Peyer's patch (tissue), 4 donors: ENCODE measurements at places on chromosomes 5 and 9. TPM values are rescaled to one million over a fixed set of nuclear protein-coding genes. Genes with fewer than 3 reads are reported as not detected.

SLC6A7 gene
- 24.1 TPM for total RNA-seq

DNA sequence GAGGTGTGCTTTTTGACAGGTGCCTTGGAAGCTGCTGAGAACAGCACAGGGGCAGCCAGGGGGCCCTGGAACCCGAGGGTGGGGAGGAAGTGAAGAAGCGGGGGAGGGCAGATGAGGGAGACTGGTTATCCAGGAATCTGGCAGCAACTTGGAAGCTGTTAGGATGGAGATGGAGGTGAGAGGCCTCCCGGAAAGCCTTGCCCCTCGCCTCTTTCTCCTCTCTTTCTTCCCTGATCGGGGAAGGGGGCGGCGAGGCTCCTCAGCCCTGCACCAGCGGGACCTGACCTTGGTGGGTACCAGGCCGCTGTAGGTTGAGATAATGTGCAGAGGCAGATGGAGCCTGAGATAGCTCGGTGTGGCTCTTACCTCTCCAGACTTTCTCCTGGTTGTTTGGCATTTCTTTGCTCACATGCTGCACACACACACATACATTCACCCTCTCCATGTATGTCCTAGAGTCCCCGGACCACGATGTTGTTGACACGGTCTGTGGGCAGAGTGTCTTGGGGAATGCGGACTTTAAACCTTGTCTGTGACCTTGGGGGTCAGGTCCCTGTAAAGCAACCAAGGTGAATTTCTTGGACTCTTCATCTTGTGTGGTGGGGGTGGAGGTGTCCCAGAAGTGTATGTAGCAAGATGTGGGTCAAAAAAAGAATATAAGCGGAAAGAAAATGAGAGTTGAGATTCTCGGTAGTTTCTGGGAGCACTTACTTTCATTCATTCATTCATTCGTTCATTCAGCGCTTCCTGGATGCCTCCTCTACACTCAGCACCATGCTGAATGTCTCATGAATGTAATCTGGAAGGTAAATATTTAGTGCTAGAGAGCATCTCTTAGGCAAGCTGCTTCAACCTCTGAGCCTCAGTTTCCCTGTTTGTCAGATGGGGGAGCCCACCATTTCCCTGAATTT is 1.6 kb downstream of the WWC1 start:
- no peaks in the 10 kb centered on the region for H3K36me3 ChIP-seq
- DNase-seq, result no peak
- H3K27me3 ChIP-seq, result no peaks in the 10 kb centered on the region
- peak overlapping the region; percentile 74 for H3K4me3 ChIP-seq
- H3K4me1 ChIP-seq, result no peaks in the 10 kb centered on the region

FAM81B gene
- total RNA-seq, result not detected

- DNase-seq, result no peak
- no peaks in the 10 kb centered on the region for H3K27me3 ChIP-seq
- H3K27ac ChIP-seq, result peak overlapping the region; percentile 96
- H3K4me1 ChIP-seq, result peaks cover 22% of the 10 kb centered on the region
These were observed 34.9 kb downstream of the SEMA4D start for GRCh38 chr9:89462817-89463683.

SPATA6L gene
- 13.4 TPM for total RNA-seq

TMEM232 gene
- 3.3 TPM for total RNA-seq

FAXDC2 gene
- 64.2 TPM for total RNA-seq

SLC6A19 gene
- total RNA-seq, result 9.9 TPM

- no peaks in the 10 kb centered on the region for H3K27me3 ChIP-seq
- DNase-seq, result no peak
- H3K27ac ChIP-seq, result no peak overlapping the region
These were observed 47.7 kb downstream of the HMCN2 start for GRCh38 chr9:130313103-130313858.

DNA sequence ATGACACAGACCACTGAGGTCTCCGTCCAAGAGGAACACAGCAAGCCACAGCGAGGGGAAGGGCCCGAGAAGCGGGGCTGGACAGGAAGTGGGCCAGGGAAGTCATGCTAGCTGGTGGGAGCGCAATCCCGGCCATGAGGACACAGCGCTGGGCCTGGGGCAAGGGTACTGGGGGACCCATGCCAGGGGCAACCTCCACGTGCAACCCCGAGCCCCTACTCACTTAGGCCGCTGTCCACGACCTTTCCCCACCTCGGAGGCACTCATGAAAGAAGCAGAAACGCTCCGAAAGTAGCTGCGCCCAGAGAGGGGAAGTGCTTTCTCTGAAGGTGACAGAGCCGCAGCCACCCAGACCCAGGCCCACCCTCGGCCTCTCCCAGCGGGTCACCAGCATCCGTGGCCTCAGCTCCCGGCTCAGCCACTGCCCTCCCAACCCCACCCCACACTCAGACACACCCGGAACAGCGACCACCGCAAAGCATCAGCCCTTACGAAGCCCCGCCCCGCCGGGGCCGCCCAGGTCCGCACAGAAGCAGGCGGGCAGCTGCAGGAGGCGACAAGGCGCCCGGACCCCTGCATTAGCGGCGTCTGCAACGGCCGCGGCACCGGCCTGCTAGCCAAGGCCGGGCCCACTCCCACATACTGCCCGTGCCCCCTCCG is 782 bp downstream of the BICD2 start:
- peaks cover 31% of the 10 kb centered on the region for H3K4me1 ChIP-seq
- H3K27me3 ChIP-seq, result no peaks in the 10 kb centered on the region
- DNase-seq, result peak; percentile 68

DNA sequence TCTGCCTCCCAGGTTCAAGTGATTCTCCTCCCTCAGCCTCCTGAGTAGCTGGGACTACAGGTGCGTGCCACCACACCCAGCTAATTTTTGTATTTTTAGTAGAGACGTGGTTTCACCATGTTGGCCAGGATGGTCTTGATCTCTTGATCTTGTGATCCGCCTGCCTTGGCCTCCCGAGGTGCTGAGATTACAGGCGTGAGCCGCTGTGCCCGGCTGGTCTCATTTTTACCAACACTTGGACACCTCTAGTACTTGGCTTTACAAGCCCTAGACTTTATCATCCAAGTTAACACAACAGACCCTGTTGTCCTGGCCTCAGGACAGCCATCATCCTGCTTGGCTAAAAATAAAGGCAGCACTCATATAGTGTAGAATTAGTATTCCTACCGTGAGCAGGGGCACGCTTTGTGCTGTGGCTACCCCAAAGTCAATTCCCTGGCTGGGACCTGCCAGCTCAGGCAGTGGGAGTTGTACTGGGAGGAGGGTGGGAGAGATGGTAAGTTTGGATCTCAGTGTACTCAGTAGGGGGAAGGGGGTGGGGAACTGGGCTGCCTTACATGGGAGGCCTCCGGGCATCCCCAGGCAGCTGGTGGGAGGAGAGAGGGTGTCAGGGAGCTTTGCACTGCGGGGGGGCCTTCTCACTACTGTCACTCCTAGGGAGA is 6.6 kb downstream of the PDZD2 start:
- DNase-seq, result no peak
- no peaks in the 10 kb centered on the region for H3K27me3 ChIP-seq
- H3K4me1 ChIP-seq, result no peaks in the 10 kb centered on the region
- H3K4me3 ChIP-seq, result no peak overlapping the region
- no peaks in the 10 kb centered on the region for H3K36me3 ChIP-seq

PCDHGA5 gene
- total RNA-seq, result 1.6 TPM

- H3K27me3 ChIP-seq, result no peaks in the 10 kb centered on the region
- H3K4me1 ChIP-seq, result no peaks in the 10 kb centered on the region
- no peaks in the 10 kb centered on the region for H3K36me3 ChIP-seq
- H3K4me3 ChIP-seq, result no peak overlapping the region
- H3K27ac ChIP-seq, result no peak overlapping the region
- DNase-seq, result no peak
These were observed 2055.2 kb downstream of the MAT2B start for GRCh38 chr5:165560648-165561047.

GARIN3 gene
- total RNA-seq, result not detected

- DNase-seq, result no peak
- no peak overlapping the region for H3K27ac ChIP-seq
- no peak overlapping the region for H3K4me3 ChIP-seq
- H3K4me1 ChIP-seq, result no peaks in the 10 kb centered on the region
- H3K27me3 ChIP-seq, result no peaks in the 10 kb centered on the region
- H3K36me3 ChIP-seq, result no peaks in the 10 kb centered on the region
These were observed 88.1 kb downstream of the CNTLN start for GRCh38 chr9:17222932-17223331.

DNA sequence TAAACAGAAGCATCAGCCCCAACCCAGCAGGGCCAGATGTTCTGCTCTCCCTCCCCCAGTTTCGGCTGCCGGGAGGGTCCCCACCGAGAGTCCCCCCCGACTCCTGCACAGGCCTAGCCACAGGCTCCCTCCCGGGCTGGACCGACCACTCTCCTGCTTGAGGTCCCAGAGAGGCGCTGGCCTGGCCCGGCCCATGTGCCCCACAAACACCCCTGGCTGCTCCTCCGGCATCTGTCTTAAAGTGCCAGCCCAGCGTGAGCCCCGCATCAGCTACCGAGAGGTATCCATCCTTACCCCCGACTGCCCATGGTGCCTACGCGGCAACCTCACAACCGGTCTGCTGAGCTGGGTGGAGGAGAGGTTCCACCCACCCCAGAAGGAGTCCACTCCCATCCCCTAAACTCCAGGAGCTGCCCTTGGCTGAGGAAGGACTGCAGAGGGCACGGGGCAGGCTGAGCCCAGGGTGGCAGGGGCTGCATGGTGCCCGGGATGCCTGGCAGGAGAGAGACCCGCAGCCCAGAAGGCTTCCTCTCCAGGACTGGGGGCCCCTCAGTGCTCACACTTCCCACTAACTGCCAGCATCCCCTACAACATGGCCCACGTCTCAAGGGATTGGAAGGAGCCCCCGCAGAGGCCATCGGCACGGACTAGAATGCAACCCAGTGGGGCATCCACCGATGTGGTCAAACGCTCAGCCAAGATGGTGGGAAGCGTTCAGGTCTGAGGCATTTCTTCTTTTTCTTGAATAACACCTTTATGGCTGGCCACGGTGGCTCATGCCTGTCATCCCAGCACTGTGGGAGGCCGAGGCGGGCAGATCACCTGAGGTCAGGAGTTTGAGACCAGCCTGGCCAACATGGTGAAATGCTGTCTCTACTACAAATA is 15.6 kb upstream of the EGFL7 start:
- H3K27ac ChIP-seq, result peak overlapping the region; percentile 52
- H3K4me1 ChIP-seq, result peaks cover 29% of the 10 kb centered on the region
- no peaks in the 10 kb centered on the region for H3K27me3 ChIP-seq
- DNase-seq, result peak; percentile 48
- H3K36me3 ChIP-seq, result no peaks in the 10 kb centered on the region

NUTM2G gene
- total RNA-seq, result not detected

DNA sequence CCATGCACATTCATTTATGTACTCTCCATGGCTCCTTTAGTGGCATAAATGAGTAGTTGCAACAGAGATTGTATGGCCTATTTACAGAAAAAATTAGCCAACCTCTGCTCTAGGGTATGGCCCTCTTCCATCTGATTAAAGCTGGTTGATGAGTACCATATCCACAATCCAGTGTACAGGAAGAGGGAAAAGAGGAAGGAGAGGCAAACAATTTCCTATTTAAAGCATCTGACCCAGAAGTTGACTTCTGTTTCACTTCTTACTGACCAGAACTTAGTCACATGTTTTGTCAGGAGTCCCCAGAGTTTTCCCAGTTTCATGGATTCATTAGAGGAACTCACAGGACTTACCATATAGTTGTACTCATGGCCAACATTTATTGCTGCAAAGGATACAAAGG is 68.6 kb upstream of the STARD4 start:
- no peak overlapping the region for H3K4me3 ChIP-seq
- H3K27ac ChIP-seq, result no peak overlapping the region
- H3K27me3 ChIP-seq, result no peaks in the 10 kb centered on the region

DNA sequence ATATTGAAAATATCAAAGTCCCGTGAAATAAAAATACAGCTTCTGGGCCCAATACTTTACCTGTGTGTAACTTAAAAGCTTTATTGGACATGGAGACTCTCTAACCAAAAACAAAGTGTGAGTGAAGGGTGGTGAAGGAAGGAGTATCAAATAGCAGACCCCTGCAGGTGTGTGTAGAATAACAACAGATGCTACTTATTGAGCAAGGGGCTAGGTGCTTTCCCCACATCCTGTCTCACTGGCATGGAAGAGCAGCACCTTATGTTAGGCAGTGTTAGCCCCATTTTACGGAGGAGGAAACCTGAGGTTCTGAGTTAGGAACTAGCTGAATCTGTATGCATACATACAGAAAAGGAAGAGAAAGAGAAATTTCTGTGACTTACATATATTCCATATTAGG is 21.8 kb downstream of the SLIT3 start:
- H3K36me3 ChIP-seq, result no peaks in the 10 kb centered on the region
- H3K27ac ChIP-seq, result no peak overlapping the region
- H3K4me3 ChIP-seq, result no peak overlapping the region

IFNA2 gene
- total RNA-seq, result not detected

SEMA6A gene
- 113 TPM for total RNA-seq

GRCh38 chr9:86282979-86283535 is 719 bp upstream of the ISCA1 start:
- H3K36me3 ChIP-seq, result peaks cover 5% of the 10 kb centered on the region
- H3K27me3 ChIP-seq, result no peaks in the 10 kb centered on the region
- DNase-seq, result no peak
- no peaks in the 10 kb centered on the region for H3K4me1 ChIP-seq
- H3K27ac ChIP-seq, result peak overlapping the region; percentile 99
- H3K4me3 ChIP-seq, result peak overlapping the region; percentile 95

DNA sequence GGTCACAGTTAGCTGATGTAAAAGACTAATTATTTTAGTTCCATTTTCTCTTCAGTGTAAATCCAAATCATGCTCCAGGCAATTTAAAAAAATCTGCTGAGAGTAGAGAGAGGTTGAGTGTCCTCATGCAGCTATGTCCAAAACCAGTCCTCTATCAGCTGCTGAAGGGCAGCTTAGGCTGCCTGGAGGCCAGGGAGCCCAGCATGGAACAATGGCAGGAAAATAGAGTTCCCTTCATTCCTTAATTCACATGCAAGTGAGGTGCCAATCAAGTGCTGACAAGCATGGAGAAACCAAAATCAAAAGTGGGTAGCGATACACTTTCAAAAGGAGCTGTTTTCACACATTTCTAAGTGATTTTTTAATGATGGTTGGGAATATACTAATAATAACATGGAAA is 78.3 kb upstream of the POU5F2 start:
- no peaks in the 10 kb centered on the region for H3K27me3 ChIP-seq
- no peak overlapping the region for H3K4me3 ChIP-seq
- DNase-seq, result no peak
- no peaks in the 10 kb centered on the region for H3K36me3 ChIP-seq
- no peaks in the 10 kb centered on the region for H3K4me1 ChIP-seq
- H3K27ac ChIP-seq, result no peak overlapping the region

- peaks cover 2% of the 10 kb centered on the region for H3K4me1 ChIP-seq
- no peaks in the 10 kb centered on the region for H3K27me3 ChIP-seq
- peak overlapping the region; percentile 72 for H3K27ac ChIP-seq
- no peak overlapping the region for H3K4me3 ChIP-seq
- no peaks in the 10 kb centered on the region for H3K36me3 ChIP-seq
- no peak for DNase-seq
These were observed 6.7 kb downstream of the DAB2IP start for GRCh38 chr9:121658166-121658565.

- no peaks in the 10 kb centered on the region for H3K36me3 ChIP-seq
- DNase-seq, result no peak
- H3K27me3 ChIP-seq, result no peaks in the 10 kb centered on the region
- peaks cover 3% of the 10 kb centered on the region for H3K4me1 ChIP-seq
These were observed 25.8 kb downstream of the AFAP1L1 start for GRCh38 chr5:149297340-149298025.
